Activated effector memory CD4-positive, alpha-beta T cell treated with Interleukin-2 at 50 U/mL for 16 hours (primary cell): ENCODE measurements at places on chromosomes 4 and X.

- DNase-seq, result no peak
Measured at GRCh38 chr4:156969101-156969500, 2.5 kb downstream of the PDGFC start.

- no peak for DNase-seq
Measured at GRCh38 chr4:58808817-58809216, 1698.6 kb upstream of the IGFBP7 start.

DNA sequence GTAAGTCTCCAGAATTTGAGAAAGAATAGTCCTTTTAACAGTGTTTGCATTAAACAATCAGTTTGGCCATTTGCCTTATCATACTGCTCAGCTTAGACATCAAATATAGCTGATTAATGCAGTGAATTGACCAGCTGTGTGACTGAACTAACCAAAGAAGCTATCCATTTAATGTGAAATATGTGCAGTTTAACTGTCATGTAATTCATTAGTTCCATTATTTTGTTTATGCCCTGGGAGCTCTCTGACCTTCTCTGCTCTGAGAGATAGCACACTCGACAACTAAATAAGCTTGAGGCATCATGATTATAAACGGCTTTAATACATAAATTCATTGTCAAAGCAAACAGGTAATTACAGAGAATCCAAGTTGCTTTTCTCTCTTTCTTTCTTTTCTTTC lies 324.3 kb upstream of the PCDH7 start:
- no peak for DNase-seq

GRCh38 chr4:61934198-61934597 lies 734.1 kb downstream of the ADGRL3 start:
- DNase-seq, result no peak

DNA sequence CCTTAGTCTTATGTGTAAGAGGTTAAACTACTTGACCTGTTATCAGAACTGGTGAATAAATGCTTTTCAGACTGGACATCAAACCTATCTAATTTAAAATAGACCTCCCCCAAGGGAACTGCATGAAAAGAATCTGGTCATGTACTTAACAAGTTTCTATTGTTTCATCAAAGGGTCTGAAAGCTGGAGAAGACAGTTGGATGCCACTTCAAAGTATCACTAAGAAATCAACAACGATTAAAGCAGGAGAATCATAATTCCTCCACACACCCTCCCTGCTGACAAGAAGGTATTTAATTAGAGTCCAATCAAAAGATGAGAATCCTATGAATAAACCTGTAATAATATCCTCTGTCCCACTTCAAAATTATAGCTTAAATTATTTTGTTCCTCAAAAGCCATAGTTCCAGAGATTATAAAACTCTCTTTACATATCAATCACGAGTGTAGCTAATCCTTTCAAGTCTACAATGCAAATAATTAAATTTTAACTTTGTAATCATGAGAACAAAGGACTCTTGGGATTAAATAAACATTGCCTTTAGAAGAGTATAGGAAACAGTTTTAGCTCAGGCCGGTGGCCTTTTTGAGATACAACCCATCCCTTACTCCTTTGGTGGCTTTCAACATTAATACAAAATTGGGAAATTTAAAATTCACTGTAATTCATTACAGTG lies 35.1 kb downstream of the TSPAN5 start:
- DNase-seq, result no peak

GRCh38 chr4:184382189-184382846 lies 92.0 kb downstream of the IRF2 start:
- no peak for DNase-seq

DNA sequence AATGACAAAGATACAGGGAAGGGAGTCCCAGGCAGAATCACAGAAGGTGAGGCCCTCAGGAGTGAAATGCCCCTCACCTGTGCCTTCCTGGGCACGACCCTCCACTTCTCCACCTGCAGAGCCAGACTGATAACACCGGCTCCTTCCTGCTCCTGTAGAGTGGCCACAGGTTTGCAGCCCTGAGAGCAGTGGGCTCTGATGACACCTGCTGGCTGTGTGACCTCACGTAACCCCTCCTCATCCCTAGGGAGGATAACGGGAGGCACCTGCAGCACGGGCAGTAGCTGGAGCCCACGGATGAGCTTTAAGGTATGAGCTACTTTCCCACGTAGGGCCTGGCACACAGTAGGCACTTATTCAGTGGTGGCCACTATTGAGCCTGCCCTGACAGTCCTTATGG lies 25.5 kb upstream of the MAN2B2 start:
- no peak for DNase-seq

GRCh38 chr4:62117886-62118285 lies 917.8 kb downstream of the ADGRL3 start:
- no peak for DNase-seq

DNA sequence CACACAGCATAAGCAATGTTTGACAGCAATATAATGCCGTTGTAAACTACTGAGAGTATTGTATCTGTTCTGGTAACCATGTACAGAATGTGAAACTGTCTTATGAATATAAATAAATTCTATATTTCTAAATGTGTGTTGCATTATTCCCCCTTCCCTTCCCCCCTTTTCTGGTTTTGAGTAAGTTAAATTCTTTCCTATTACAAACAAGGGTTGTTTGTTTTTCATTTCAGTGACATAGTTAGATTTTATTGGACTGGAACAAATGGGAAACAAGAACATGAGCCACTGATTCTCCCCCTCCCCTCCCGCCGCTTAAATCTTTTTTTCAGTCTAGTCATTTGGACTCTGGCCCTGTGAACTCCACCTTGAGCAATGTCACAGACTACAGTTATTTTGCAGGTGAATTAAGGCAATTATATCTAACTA lies 69.8 kb downstream of the GPAT3 start:
- no peak for DNase-seq
